Left lung (tissue), 14 donors: ENCODE measurements at places on chromosomes 7 and 10. TPM values are rescaled to one million over a fixed set of nuclear protein-coding genes. Genes with fewer than 3 reads are reported as not detected.

DNA sequence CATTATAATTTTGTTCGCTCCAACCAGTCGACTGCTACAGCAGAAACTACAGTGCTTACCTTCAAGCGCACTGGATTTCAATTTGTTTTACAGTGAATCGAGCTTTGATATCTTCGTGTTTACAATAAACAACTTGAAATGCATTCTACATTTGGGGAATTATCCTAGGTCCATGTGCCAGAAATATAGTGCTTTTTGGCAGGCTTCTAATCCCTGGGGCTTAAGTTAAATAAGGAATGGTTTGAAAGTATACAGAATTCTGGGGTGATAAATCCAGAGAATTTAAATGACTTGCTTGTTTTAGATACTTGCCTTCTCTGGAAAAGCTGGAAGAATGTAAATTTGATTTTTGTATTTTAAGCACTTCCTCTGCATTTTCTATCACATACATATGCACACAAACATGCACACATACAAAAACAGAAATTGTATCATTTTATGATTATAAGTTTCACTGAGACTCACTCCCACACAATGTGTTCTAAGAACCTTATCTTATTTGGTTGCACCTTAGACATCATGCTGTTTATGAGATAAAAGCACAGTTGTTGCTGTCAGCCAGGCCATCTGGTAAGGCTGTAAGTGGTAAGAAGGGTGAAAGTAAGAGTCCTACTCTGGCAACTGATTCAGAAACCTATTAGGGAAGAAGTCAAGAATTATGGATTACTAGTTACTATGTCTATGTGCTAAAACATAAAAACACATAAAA, 347.2 kb upstream of the KCND2 start:
- no peaks in the 10 kb centered on the region for H3K4me1 ChIP-seq
- no peak for DNase-seq
- no peaks in the 10 kb centered on the region for H3K27me3 ChIP-seq
- H3K36me3 ChIP-seq = no peaks in the 10 kb centered on the region

GRCh38 chr10:52517012-52517411, 202.9 kb downstream of the DKK1 start:
- H3K4me1 ChIP-seq = no peaks in the 10 kb centered on the region
- DNase-seq = no peak
- H3K4me3 ChIP-seq = no peak overlapping the region
- no peak overlapping the region for H3K27ac ChIP-seq

LOXL4 gene
- 5.4 TPM for total RNA-seq

C7orf33 gene
- not detected for total RNA-seq

- no peak overlapping the region for H3K4me3 ChIP-seq
- no peaks in the 10 kb centered on the region for H3K4me1 ChIP-seq
- H3K27me3 ChIP-seq = no peaks in the 10 kb centered on the region
- DNase-seq = no peak
Measured at GRCh38 chr10:102738692-102739121, 5.0 kb upstream of the WBP1L start.

DNA sequence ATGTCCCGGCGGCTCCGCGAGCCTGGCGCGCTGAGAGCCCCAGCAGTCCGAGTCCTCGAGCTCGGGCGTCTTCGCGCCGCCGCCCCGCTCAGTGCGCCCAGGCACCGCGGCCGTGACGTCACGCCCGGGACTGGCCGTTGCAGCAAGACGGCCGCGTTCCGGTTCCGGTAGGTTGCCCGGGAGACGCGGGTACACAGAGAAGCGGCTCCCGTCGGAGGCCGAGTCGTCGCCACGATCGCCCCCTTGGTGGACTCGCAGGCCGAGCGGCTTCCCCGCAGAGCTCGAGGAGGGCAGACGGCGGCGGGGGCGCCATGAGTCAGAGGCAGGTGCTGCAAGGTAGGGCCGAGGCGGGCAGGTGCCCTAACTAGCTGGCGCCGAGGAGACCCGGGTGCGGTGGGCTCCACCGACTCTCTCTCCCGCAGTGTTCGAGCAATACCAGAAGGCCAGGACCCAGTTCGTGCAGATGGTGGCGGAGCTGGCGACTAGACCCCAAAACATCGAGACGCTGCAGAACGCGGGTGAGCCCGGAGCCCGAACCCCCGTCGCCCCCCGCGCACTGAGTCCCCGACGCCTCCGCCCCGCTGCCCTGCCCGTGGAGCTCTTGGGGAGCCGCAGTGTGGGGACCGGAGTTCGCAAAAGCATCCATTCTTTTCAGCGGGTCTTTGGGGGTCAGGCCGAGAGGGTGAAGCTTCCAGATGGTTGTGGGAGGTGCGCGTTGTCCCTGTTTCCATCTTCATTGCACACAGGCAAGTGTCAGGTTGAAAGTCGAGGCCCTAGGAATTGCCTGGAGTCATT, at the start of gene SPAG6:
TSS of gene SPAG6 (plus strand) at position 196 of the 795 bp plus-strand sequence. CDS start at position 312, 116 bp downstream.
- peak; percentile 94 for DNase-seq
- peaks cover 2% of the 10 kb centered on the region for H3K4me1 ChIP-seq
- H3K36me3 ChIP-seq = no peaks in the 10 kb centered on the region
- no peak within 1 kb of the TSS for H3K27ac ChIP-seq

NKX2-3 gene
- not detected for total RNA-seq

RAMP3 gene
- 89.9 TPM for total RNA-seq

TACR2 gene
- total RNA-seq = 0.31 TPM

- no peak overlapping the region for H3K4me3 ChIP-seq
- no peaks in the 10 kb centered on the region for H3K36me3 ChIP-seq
- H3K27me3 ChIP-seq = no peaks in the 10 kb centered on the region
Measured at GRCh38 chr7:99229234-99229633, 21.3 kb upstream of the KPNA7 start.

GRCh38 chr10:98408799-98409198, 6.2 kb downstream of the PYROXD2 start:
- no peak overlapping the region for H3K4me3 ChIP-seq
- no peaks in the 10 kb centered on the region for H3K4me1 ChIP-seq
- H3K36me3 ChIP-seq = no peaks in the 10 kb centered on the region
- H3K27ac ChIP-seq = no peak overlapping the region
- DNase-seq = no peak

DNA sequence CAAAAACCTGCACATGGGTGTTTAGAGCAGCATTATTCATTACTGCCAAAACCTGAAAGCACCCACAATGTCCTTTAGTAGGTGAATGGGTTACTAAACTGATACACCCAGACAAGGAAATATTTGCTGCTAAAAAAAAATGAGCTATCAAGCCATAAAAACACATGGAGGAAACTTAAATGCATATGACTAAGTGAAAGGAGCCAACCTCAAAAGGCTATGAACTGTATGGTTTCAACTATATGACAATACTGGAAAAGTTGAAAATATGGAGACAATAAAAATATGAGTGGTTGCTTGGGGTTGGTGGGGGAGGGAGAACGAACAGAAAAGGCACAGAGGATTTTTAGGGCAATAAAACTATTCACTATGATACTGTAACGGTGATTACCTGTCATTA, 291.0 kb downstream of the TNS3 start:
- H3K4me1 ChIP-seq = peaks cover 25% of the 10 kb centered on the region
- H3K27ac ChIP-seq = peak overlapping the region; percentile 39
- no peaks in the 10 kb centered on the region for H3K27me3 ChIP-seq
- H3K36me3 ChIP-seq = no peaks in the 10 kb centered on the region
- no peak for DNase-seq

DNA sequence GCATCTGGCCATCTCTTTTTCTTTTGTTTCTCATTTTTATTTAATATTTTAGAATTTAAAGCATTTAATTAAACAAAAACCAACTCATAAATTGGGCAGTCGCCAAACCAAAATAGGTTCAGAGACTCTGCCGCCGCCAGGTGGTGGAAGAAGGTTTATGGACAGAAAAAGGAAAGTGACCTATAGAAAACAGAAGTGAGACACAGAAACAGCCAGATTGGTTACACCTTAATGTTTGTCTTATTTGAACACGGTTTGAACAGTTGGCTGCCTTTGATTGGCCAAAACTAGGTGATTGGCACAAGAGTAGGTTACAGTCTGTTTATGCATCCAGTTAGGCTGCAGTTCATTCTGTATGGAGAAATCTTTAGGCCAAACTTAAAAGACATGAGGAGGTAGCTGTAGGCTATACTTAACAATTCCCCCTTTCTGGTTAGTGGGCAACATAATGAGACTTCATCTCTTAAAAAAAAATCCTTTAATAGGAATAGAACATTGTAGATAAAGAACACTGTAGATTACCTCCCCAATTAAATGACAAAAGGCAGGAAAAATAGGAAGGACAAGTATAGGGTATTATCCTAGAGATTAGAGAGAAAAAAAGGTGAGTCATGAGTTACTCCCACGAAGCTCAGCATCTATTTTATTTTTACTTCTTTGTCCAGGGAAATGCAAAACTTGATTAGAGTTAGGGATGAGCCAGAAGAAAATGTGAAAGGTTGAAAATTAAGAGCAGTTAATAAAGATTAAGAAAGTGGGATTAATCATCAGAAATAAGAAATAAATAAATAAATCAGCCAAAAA, 23.9 kb upstream of the CYCS start:
- H3K27ac ChIP-seq = no peak overlapping the region
- H3K4me3 ChIP-seq = no peak overlapping the region
- no peaks in the 10 kb centered on the region for H3K27me3 ChIP-seq
- H3K36me3 ChIP-seq = peaks cover 4% of the 10 kb centered on the region
- no peak for DNase-seq
- no peaks in the 10 kb centered on the region for H3K4me1 ChIP-seq

- no peak overlapping the region for H3K27ac ChIP-seq
- H3K4me1 ChIP-seq = peaks cover 11% of the 10 kb centered on the region
- H3K4me3 ChIP-seq = no peak overlapping the region
Measured at GRCh38 chr7:90587766-90588165, 8.4 kb upstream of the CDK14 start.

- no peaks in the 10 kb centered on the region for H3K4me1 ChIP-seq
- H3K36me3 ChIP-seq = no peaks in the 10 kb centered on the region
- no peak overlapping the region for H3K27ac ChIP-seq
- H3K4me3 ChIP-seq = no peak overlapping the region
Measured at GRCh38 chr10:51804866-51805265, 105.5 kb upstream of the CSTF2T start.

DNA sequence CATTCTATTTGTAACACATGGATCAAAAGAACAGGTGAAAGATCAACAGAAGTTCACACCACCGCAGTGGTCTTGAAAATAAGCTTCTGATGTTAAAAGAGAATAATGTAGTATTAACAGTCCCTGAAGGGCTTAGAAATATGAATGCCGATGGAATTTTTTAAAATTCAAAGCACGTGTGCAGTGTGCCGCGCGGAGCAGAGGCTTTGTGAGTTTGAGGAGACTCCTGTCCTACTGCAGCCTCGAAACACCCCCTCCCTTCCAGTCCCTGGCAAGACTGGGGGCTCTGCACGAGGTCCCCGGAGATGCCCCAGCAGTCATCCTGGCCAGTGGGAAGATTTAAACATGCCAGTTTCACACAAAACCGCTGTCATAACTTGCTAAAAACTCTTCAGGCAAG, 196.6 kb downstream of the DIP2C start:
- H3K36me3 ChIP-seq = no peaks in the 10 kb centered on the region
- H3K4me3 ChIP-seq = no peak overlapping the region
- H3K4me1 ChIP-seq = peaks cover 8% of the 10 kb centered on the region
- DNase-seq = no peak

GRCh38 chr7:45627691-45628456, 53.7 kb downstream of the ADCY1 start:
- H3K27me3 ChIP-seq = no peaks in the 10 kb centered on the region
- no peak for DNase-seq
- H3K27ac ChIP-seq = no peak overlapping the region
- no peaks in the 10 kb centered on the region for H3K36me3 ChIP-seq
- H3K4me1 ChIP-seq = no peaks in the 10 kb centered on the region

DYNC1I1 gene
- total RNA-seq = 1.6 TPM

GRCh38 chr10:43234471-43235041, 32.3 kb downstream of the RASGEF1A start:
- H3K4me3 ChIP-seq = no peak overlapping the region
- H3K27ac ChIP-seq = no peak overlapping the region
- H3K36me3 ChIP-seq = no peaks in the 10 kb centered on the region
- DNase-seq = peak; percentile 58

DLX5 gene
- 1.8 TPM for total RNA-seq

GRCh38 chr7:156234666-156235494, 405.7 kb upstream of the RNF32 start:
- no peak for DNase-seq
- no peak overlapping the region for H3K4me3 ChIP-seq
- H3K4me1 ChIP-seq = no peaks in the 10 kb centered on the region
- no peaks in the 10 kb centered on the region for H3K27me3 ChIP-seq
- no peak overlapping the region for H3K27ac ChIP-seq

ASB10 gene
- total RNA-seq = not detected

NXPH1 gene
- not detected for total RNA-seq

- H3K4me3 ChIP-seq = no peak overlapping the region
- peak; percentile 79 for DNase-seq
- no peaks in the 10 kb centered on the region for H3K27me3 ChIP-seq
- H3K27ac ChIP-seq = peak overlapping the region; percentile 42
- H3K36me3 ChIP-seq = no peaks in the 10 kb centered on the region
Measured at GRCh38 chr10:3749600-3749999, 35.4 kb downstream of the KLF6 start.

- peaks cover 11% of the 10 kb centered on the region for H3K27me3 ChIP-seq
- no peak overlapping the region for H3K27ac ChIP-seq
- no peaks in the 10 kb centered on the region for H3K36me3 ChIP-seq
- no peaks in the 10 kb centered on the region for H3K4me1 ChIP-seq
Measured at GRCh38 chr10:124180044-124180745, 86.8 kb upstream of the CHST15 start.

TNS3 gene
- total RNA-seq = 151 TPM

DNA sequence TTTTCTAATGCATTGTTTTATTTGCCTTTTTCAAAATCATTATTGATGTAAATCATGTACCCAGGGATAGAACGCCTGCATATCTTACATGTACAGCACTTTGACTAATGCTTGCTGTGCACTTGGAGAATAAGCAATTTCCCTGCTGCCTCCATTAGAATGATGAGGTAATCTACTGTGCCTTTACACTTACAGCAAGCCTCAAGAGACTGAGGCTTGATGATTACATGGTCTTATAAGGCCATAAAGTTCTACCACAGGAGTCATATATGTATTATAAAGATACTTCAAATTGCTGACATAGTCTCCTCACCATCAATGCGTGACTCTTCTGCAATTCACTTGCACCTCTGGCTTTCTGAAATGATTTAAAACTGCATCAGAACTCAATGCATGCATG, 328.6 kb upstream of the HGF start:
- no peaks in the 10 kb centered on the region for H3K27me3 ChIP-seq
- H3K4me1 ChIP-seq = no peaks in the 10 kb centered on the region
- no peak overlapping the region for H3K4me3 ChIP-seq
- no peak for DNase-seq
- no peaks in the 10 kb centered on the region for H3K36me3 ChIP-seq
- H3K27ac ChIP-seq = no peak overlapping the region

DNA sequence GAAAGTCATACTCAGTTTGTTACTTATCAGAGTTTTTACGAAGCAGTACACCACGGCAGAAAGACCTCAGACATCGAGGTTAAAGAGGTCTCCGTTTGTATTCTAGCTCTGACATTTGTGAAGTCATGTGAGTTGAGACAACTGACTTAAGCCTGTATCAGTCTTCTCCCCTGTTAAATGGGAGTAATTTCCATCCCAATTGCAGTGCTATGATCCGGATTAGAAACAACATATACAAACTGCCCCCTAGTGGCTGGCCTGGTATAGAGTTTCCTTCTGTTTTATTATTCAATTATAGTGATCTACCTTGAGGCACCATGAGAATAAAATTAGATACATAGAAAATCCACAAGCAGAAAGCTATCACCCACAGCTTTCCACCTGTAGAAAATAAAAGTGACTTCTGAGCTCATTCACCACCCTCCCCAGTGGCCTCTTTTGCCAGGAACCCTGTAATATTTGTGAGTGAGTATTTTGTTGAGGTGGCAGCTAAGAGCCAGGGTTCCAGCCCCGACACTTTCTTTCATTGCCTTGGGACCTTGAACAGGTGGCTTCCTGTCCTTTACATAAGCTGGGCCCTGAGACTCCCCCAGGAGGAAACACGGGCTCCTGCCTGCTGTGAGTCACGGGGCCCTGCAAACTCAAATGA, 607.2 kb upstream of the MGMT start:
- H3K36me3 ChIP-seq = no peaks in the 10 kb centered on the region
- no peak overlapping the region for H3K27ac ChIP-seq
- no peaks in the 10 kb centered on the region for H3K27me3 ChIP-seq
- DNase-seq = no peak
